ENCODE measurements at places on chromosomes 1 and 21.

DNA sequence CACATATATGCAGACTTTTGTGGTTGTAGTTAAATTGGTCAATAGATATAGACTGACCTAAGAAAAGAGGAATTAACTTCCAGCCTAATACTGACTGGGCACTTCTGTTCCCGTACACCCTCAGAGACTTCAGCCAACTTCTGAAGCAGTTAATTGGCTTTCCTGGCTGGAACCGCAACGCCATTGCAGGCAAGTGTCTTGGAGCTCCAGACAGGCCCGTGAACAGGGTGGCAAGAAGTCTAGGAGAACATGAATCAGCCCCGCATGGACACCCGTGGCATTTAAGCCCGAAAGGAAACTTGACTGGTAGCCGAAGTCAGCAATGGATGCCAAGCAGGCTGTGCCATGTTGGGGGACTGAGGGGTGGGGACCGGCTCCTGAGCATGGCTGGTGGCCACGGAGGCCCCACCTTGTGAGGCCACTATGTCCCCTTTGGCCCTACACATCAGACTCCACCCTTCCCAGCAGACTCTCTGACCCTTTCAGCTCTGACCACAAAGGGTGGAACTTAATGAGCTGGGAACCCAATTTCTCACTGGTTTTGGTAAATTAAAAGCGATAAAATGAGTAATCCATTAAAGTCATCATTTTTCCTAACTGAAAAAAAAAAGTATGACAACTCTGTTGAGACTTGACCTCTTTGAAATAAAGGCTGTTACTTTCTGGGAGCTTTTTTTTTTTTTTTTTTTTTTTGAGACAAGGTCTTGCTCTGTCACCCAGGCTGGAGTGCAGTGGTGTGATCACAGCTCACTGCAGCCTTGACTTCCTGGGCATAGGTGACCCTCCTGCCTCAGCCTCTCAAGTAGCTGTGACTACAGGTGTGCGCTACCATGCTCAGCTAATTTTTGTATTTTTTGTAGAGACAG lies 54.1 kb downstream of the RUNX1 start:
- DNase-seq, result peak; percentile 34

DNA sequence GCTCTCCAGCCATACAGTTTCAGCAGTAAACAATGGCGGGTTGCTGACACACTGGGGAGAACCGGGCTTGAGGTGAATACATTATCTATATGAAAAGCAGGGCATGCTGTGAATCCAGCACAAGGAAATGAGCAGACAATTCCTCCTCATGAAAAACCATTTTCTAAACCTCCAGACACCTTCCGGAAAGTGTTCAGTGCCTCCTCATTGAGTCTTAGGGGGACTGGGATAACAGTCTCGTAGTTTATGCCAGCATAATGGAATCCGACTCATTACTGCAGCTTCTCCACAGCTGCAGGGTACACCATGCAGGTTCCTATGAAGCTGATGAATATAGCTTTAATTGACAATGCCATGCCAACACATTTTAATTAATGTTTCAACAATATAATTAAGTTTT lies 284.1 kb downstream of the BACH1 start:
- DNase-seq, result no peak

GRCh38 chr1:116107371-116107770 lies 3.8 kb upstream of the MAB21L3 start:
- DNase-seq, result no peak

DNA sequence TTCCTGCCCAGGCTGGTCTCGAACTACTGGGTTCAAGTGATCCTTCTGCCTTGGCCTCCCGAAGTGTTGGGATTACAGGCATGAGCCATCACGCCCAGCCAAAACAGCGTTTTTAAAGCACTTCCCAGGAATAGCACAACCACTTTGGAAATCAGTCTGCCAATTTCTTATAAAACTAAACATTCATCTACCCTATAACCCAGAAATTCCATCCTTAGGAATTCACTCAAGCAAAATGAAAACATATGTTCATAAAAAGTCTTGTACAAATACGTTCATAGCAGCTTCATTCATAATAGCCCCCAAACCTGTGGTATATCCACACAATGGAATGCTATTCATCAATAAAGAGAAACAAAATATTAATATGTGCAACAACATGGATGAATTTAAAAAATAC lies 36.1 kb downstream of the PHC2 start:
- DNase-seq, result no peak
